ENCODE measurements at places on chromosomes 1 and 21. TPM values are rescaled to one million over a fixed set of nuclear protein-coding genes. Genes with fewer than 3 reads are reported as not detected.

- DNase-seq, result no peak
These were observed 67.8 kb downstream of the FASLG start for GRCh38 chr1:172726740-172727139.

DNA sequence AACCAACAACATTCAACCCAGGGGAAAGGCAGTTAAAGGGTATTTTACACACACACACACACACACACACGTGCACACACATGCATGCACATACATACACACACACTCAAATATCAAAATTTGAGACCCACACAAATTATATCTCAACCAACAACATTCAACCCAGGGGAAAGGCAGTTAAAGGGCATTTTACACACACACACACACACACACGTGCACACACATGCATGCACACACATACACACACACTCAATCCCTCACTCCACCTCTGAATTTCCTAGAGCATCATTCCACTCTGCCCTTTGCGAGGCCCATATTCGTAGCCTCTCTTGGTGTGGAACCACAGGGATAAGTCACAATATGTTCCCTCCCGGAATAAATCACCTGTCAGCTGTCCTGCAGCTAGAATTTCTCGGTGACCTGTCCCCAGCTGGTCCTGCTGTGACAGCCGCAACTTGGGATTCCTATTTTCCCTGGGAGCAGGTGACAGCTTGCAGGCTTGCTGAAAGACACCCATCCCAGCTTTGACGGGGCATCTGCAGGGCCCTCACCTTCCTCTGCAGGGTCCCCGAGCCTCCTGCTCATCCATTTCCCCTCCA lies 122.7 kb downstream of the PSMG1 start:
- DNase-seq, result no peak

- DNase-seq, result no peak
These were observed 2.0 kb downstream of the USP33 start for GRCh38 chr1:77757603-77758002.

TMPRSS2 gene
- 0.05 TPM for polyA plus RNA-seq

- DNase-seq, result no peak
These were observed 2.9 kb downstream of the DDI2 start for GRCh38 chr1:15620155-15620545.

Data from right cardiac atrium (tissue), 5 donors.